ENCODE measurements at places on chromosomes 6 and 20.

DNA sequence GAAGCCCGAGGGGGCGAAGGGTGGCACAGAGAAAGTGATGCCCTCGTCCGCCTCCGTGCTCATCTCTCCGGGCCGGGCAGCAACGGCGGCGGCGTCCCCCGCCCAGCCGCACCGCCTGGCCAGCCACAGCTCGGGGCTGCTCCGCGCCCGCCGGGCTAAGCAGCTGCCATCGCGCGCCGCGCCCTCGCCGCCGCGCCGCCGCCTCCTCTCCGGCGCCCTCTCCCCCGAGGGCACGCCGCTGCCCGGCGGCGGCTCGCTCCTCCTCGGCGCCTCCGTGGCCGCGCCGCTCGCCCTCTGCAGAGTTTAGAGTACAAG lies 225 bp downstream of the MAP3K5 start:
- no peak for DNase-seq

DNA sequence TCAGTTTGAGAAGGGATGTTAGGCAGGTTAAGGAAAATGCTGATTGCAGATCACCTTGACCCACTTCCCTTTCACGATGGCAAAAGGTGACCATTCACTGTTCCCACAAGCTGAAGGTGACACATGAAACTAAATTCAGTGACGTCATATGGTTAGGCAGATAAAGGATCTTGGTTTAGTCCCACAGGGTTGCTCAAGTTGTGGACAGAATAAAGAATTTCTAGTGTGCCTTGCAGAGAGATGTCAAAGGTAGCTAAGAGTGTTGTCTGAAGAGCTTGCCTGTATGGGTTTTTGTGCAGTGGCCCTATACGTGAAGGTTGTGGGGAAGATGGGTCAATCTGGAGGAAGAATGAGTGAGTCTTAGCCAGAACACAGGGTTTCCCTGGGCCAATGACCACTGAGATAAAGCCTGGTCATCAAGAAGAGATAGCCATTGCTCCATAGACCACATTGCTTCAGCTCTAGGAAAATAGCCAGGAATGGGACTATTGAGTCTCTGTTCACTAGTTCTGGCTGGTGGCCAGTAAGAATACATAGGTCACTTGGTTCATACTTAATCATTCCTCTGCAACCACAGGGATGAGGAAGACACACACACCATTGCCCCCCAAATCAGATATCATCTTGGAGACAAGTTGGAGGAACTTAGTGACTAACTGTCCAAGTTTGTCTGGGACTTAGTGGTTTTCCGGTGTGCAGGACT lies 148.5 kb upstream of the ATXN1 start:
- DNase-seq = no peak

DNA sequence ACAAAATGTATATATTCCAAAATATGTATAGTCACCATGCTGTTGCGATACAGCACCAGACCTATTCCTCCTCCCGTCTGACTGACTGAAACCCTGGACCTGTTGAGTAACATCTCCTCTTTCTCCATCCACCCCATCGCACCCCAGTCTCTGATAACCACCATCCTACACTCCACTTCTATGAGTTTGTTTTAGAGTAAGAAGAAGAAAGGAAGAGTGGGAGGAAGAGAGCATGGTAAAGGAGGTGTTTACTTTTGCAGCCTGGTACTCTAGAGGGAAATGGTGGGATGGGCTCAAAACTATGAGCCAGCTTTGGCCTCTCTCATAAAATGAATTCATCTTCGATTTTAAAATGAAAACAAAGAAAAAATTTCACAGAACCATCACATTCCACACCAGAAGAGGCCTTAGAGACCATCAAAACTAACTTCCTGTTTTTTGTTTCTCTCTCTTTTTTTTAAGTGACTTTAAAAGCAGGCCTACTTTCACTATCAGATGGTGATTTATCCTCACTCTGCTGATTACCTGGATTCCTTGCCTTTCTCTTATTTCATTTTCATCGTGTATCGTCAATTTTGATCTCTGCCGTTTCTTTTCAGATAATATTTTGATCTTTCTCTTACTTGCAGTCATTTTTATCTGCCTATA lies 16.8 kb upstream of the FUCA2 start:
- no peak for DNase-seq

GRCh38 chr6:145032562-145033145 lies 702.7 kb downstream of the EPM2A start:
- no peak for DNase-seq

GRCh38 chr6:167778497-167779128 lies 48.1 kb upstream of the AFDN start:
- DNase-seq = no peak

GRCh38 chr6:137001299-137001976 lies 43.3 kb downstream of the IL20RA start:
- DNase-seq = no peak

- DNase-seq = no peak
These were observed at the start of gene BPIFB4 for GRCh38 chr20:33079259-33079658. Gene BPIFB4 (plus strand): TSS chr20:33079643. CDS start chr20:33081527, 1,884 bp downstream.

DNA sequence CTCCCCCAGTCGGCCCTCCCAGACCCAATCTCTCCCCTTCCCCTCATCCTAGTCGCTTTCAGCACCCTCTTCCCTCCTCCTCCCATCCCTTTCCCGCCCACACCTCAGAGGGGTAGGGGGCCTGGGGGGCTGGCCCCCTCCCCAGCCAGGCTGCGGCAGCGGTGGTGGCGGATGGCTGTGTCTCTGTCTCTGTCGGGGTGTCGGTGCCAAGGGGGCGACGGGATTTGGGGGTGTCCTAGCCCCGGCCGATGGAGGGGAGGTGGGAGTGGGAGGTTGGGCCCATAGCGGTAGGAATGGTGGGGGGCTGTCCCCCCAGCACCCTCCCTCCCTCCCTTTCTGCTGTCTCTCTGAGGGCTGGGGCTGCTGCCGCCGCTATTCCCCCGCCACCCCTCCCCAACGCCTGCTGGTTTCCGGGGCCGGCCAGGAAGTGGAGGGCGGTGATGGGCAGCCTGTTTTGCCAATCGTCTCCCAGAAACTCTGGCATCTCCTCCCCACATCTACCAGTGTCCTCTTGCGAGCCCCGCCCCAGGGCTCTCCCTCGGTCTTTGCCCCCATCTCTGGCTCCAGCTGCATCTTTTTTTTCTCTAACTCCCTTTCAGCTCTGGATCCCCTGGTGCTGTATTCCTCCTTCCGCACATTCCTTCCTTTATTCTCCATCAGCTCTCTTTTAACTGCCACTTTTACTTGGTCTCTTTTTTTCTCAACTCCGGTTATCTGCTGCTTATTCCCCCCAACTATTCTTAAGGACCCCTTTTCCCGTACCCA lies at the start of gene AGPAT1:
TSS of gene AGPAT1 (minus strand) at position 374 of the 765 bp plus-strand sequence. CDS start 4,588 bp downstream, outside the sequence.
- DNase-seq = peak; percentile 93

DNA sequence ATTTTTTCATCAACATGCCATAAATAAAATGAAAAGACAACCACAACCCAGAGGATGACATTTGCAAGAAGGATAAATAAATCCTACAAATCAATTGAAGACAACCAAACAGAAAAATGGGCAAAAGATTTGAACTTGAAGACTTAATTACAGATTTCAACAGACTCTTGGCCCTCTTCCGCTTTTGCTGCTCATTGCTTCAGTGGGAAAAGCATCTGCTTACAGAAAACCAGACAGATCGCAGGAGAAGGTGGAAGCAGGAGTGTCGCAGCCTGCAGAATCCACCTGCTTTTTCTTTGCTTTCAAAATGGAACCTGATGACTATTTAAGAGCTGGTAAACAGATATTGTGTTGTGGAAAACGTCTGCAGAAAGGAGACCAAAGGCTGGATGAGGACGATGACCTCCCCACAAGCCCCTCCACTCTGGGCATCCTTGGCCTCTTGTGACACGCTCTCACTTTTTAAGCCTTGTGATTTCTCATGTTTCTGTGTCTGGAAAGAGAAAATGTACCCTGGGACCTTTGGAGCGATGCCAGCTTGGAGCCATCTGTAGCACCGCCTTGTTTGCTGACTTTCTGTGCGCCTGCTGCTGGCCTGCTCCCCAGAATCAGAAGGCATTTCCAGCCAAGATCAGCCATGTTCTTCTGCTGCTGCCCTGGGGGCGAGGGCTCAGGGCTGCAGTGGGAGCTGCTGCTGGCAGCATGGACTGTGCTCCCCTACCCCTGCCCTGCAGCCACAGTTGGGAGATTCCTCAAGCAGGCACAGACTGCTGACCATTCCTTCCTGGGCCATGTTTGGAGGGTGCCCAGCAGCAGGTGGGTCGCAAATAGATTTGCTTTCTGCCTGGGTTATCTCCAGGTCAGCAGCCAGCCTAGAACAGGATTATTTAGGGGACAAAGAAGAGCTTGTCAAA lies 3.6 kb upstream of the CSTL1 start:
- no peak for DNase-seq

DNA sequence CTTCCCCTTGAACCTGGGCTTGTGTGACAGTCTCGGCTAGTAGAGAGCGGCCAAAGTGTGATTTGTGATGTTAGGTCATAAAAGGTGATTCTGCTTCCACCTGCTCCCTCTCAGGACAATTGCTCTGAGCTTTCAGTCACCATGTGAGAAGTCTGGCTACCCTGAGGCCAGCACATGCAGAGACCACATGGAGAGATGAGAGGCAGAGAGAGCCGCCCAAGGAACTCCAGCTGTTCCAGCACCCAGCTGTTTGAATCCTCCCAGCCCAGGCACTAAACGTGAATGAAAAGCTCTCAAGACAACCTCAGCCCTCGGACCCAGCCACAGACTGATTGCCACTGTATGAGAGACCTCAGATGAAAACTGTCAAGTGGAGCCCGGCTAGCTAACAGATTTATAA lies 143.4 kb upstream of the EEF1E1 start:
- no peak for DNase-seq

DNA sequence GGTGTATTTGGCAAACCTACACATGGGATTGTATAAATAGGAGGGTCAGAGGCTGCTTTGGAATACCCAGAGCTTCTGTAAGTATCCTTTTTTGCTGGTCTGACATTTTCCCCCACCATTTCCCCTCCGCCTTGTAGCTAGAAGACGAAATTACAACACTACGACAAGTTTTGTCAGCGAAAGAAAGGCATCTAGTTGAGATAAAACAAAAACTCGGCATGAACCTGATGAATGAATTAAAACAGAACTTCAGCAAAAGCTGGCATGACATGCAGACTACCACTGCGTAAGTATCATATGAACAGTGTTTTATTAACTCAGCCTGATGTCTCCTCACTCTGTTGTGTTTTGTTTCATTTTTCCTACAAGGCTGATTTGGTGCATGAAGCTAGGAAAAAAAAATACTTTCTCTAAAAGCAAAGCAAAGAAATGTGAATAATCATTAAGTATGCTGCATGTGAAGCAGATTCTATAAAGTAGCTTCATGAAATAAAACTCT lies 72.7 kb downstream of the HDDC2 start:
- no peak for DNase-seq

GRCh38 chr20:1166948-1167720 lies 17.6 kb downstream of the TMEM74B start:
- no peak for DNase-seq

GRCh38 chr20:63178889-63179686 lies 36.8 kb downstream of the YTHDF1 start:
- peak; percentile 40 for DNase-seq

DNA sequence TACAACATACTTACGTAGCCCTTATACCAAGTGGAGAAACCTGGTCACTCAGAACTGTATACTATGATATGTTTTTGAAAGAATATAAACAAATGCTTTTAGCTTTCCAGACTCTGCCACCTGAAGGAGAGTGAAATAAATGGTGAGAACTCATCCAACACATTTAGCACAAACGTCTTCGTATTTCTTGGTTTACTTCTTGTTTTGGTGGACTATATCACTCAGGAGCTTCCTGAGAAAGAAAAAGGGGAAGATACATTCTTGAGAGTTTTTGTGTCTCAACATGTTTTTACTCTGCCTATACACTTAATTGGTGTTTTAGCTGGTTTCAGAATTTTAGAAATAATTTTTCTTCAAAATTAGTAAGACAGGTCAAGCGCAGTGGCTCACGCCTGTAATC lies 19.4 kb upstream of the CTAGE9 start:
- no peak for DNase-seq

GRCh38 chr20:35541118-35541782 lies 628 bp upstream of the ERGIC3 start:
- DNase-seq = no peak

- no peak for DNase-seq
These were observed 36.4 kb upstream of the HLA-E start for GRCh38 chr6:30452736-30453507.

GRCh38 chr6:111276736-111277135 lies 189.4 kb downstream of the SLC16A10 start:
- DNase-seq = no peak

GRCh38 chr6:106666282-106667021 lies 37.1 kb downstream of the QRSL1 start:
- DNase-seq = no peak

- DNase-seq = no peak
These were observed 99.1 kb upstream of the KCNQ5 start for GRCh38 chr6:72522735-72523141.

DNA sequence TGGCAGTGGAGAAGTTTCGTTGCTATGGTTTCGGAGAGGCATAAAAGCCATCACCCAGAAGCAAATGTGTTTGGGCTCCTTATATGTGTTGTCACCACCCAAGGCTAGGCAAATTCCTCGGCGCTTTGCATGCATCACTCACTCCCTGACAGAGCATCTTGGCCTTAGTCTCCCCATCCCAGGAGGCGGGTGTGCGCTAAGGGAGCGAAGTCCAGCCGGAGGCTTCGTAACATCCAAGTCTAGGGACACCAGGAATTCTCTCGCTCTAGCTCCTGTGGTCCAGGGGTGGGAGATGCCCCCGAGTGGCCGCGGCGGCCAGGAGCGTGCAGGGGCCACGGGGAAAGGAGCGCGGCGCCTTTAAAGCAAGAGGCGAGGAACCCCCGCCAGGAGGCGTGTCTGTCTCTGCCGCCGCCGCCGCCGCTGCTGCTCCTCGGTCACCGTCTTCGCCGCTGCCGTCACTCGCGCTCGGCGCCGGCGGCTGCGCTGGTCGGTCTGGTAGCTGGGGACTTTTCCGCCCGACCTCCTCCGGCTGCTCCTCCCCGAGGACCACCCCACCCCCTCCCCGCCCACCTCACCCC lies at the start of gene GRIK2:
TSS of gene GRIK2 (plus strand) at position 458 of the 578 bp plus-strand sequence.
- no peak for DNase-seq

- no peak for DNase-seq
These were observed 31.2 kb downstream of the CRISP1 start for GRCh38 chr6:49835140-49835539.

- DNase-seq = no peak
These were observed 3.9 kb upstream of the TRDN start for GRCh38 chr6:123640567-123641187.

GRCh38 chr6:45419571-45420082 lies 41.9 kb upstream of the SUPT3H start:
- no peak for DNase-seq

- no peak for DNase-seq
These were observed 22.7 kb upstream of the CTAGE9 start for GRCh38 chr6:131733376-131734016.

- DNase-seq = no peak
These were observed at the start of gene PDE7B for GRCh38 chr6:135851442-135852271. Gene PDE7B (plus strand): TSS chr6:135851701.

Data from activated T-helper 1 cell treated with Interleukin-2 at 50 U/mL for 16 hours (primary cell).